ENCODE measurements at places on chromosomes 12 and 14.

DNA sequence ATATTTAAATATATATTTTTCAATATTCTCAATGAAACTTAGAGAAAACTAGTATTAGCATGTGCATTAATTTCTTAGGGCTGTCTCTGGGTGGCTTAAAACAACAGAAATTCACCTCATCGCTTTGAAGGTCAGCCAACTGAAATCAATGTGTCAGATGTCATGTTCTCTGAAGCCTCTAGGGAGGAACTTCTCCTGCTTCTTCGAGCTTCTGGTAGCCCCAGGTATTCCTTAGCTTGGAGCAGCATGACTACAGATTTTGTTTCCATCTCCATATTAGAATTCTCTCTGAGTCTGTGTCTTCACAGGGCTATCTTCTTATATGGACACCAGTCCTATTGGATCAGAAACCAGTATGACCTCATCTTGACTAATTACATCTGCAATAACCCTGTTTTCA, 221.5 kb downstream of the PDZRN4 start:
- DNase-seq: peak; percentile 4

- DNase-seq: no peak
These were observed 302.1 kb downstream of the MED13L start for GRCh38 chr12:115975411-115975810.

DNA sequence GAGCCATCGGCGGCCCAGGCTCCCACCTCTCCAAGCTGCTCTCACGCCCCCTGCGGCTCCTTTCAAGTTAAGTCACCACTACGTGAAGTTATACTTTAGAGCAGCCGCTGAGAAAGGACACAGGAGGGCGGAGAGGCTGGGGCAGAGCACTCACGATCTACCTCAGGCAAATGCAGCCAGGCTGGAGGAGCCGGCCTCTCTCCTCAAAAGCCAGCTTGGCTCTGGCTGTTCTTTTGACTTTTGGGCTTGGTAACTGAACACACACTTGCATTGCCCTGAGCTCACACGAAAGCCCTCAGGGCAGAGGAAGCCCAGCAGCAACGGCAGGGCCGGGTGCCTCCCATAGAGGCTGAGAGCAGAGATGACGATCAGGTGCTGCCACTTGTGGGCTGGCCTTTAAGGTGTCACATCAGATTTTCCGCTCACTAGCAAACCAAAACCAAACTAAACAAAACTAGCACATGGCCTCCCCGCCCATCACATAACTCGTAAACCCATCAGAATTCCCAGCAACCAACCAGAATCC, 75.2 kb downstream of the PITPNM2 start:
- peak; percentile 67 for DNase-seq

GRCh38 chr14:21070083-21070609, at the start of gene ARHGEF40:
Gene ARHGEF40, plus strand, starts transcription at chr14:21070304. Its CDS starts 93 bp downstream, at chr14:21070397.
- DNase-seq: no peak

- no peak for DNase-seq
These were observed 470.6 kb downstream of the EGLN3 start for GRCh38 chr14:33480071-33480886.

DNA sequence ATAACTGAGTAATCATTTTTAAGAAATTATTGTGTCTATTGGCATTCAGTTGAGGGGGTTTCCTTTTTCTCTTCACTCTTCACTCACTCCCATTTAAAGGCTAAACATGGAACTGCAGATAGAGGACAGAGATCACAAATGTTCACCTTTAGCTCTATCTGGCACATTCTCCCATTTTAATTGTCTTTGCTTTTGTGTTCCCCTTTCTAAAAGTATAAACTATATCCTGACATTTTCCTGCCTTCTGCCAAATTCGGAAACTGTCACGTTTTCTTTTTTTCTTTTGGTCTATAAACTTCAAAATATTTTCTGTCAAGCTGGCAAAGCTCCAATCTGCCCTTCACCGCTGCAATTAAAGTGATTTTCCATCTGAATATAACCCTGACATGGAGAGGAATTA, 219.8 kb upstream of the CDKN3 start:
- DNase-seq: no peak

GRCh38 chr12:132836795-132837331, 8.2 kb upstream of the GOLGA3 start:
- no peak for DNase-seq

- DNase-seq: no peak
These were observed 344.0 kb downstream of the DPF3 start for GRCh38 chr14:72549854-72550253.

- DNase-seq: no peak
These were observed 136.5 kb upstream of the DNM1L start for GRCh38 chr12:32542428-32543229.

DNA sequence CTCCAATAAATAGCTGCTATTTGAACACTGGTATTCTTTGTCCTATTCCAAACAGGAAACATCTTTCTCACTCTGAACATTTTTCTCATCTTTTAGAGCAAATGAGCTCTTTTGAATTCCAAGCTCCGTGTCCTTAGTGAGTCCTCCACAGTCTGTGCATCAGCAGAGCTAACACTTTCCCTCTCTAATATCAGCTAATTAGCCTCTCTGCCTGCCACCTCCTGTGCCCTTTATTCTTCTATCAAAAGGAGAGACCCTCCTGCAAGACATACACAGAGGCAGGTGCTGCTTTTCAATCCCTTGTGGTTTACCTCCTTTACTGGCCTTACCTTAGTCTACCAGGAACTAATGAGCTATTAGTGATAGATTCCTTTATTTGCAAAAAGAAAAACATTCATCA, 178.5 kb downstream of the SLC35F4 start:
- no peak for DNase-seq

DNA sequence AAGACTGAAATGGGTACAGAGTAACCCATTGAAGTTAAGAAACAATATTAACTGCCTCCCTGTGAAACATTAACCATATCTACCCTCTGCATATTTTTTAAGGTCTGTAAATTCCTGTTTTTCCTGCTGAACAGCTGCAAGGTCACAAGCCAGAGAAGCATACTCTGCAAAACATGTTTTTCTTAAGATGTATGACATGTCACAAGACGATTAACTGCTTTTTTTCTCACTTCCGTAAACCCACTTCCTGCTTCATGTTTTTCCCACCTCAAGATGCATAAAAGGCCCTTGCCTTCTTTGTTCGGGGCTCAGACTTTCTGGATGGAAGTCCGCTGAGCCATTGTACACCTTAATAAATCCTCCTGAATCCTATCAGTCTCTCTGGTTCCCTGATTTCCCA, 504.7 kb upstream of the MIS18BP1 start:
- no peak for DNase-seq

DNA sequence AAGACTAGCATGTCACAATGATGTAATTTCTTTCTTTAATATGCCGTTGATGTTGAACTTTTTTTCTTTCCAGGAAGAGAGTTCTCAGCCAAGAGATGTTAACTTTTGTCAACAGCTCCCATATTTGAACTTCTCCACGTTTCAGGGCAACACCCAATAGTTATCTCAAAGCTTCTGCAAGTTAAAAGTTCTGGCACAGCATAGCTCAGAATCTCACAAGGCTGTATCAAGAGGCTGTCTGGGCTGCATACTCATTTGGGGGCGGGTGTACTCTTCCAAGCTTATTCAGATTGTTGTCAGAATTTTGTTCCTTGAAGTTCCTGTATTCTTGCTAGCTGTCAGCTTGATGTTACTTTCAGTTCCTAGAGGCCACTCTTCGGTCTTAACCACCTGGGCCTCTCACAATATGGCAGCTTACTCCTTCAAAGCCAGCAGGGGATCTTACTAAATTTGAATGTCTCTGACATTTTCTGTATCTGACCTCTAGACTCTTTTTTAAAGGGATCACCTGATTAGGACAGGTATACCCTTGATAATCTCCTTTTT, 38.9 kb downstream of the KCNC2 start:
- no peak for DNase-seq

DNA sequence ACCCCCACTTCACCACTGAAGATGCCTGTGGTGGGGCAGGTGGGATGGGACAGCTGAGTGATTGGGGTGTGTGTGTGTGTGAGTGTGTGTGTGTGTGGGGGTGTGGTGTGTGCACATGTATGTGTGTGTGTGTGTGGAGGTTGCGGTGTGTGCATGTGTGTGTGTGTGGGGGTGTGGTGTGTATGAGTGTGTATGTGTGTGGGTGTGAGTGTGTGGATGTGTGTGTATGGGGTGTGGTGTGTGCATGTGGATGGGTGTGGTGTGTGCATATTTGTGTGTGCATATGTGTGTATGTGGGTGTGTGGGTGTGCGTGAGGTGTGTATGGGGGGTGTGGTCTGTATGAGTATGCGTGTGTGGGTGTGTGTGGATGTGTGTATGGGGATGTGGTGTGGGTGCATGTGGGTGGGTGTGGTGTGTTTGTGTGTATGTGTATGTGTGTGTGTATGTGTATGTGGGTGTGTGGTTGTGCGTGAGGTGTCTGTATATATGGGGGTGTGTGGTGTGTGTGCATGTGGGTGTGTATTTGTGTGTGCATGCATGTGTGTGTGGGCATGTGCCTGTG, 61.6 kb downstream of the PLEKHG3 start:
- DNase-seq: no peak

GRCh38 chr14:36585100-36585499, 2.7 kb upstream of the NKX2-8 start:
- no peak for DNase-seq

- no peak for DNase-seq
These were observed 121.6 kb upstream of the RTL1 start for GRCh38 chr14:101025131-101025530.

- no peak for DNase-seq
These were observed 55.3 kb upstream of the ACSS3 start for GRCh38 chr12:81022531-81022930.

Data from Jurkat, Clone E6-1 (cell line).